HCT116 (cell line): ENCODE measurements at places on chromosomes 11 and 22. TPM values are rescaled to one million over a fixed set of nuclear protein-coding genes. Genes with fewer than 3 reads are reported as not detected.

DNA sequence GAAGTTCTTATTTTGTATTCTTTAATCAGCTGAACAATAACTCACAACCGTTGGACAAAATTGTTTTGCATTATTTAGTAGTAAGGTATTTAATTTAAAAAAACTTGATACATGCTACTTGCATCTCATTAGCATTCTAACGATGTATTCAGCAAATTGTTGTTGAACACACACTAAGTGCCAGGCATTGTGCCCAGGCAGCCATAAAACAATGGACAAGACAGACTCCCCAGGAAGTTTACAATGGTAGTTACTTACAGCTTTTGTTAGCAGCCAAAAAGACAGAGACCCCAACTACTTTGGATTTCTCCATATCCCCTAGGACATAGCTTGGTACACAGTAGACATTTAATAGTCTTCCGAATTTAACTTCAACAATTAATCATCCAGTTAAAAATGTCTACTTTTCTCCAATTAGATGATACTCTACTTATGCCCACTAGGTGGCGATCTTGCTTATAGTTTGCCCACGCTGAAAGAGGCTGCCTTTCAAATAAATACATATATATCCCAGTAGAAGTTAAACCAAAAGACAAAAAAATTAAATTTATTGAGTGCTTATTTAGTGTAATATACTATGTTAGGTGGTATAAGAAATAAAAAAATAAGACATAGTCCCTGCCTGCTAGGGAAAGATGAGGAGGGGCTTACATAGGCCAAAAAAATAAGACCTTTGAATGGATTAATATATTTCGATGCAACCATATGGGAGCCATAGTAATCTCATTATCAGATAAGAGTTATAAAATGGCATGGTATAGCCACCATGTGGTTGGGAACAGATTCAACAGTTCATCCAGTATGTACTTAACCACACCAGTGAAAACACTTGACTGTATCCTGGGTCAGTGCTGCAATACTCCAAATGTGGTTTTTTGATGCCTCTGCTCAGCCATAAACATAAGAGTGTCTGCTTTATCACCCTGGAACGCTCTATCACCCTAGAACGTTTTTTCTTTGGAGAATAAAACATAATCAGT, 2.0 kb upstream of the FJX1 start:
- no peak overlapping the region for H3K4me3 ChIP-seq
- no peak for DNase-seq
- H3K4me1 ChIP-seq, result 0 out of 2 replicates have a peak, but pooled peaks cover 4% of the 10 kb centered on the region
- peaks cover 15% of the 10 kb centered on the region; the same call in 1 of the 2 replicates for H3K27me3 ChIP-seq
- no peak overlapping the region for H3K27ac ChIP-seq

CCDC116 gene
- total RNA-seq, result 0.66 TPM

CASP4 gene
- 21.1 TPM for total RNA-seq

MTMR3 gene
- 27.0 TPM for total RNA-seq

C11orf65 gene
- 1.3 TPM for total RNA-seq

PLEKHB1 gene
- total RNA-seq, result 22.9 TPM
